NCI-H524 (cell line): ENCODE measurements at places on chromosomes 11 and 22.
A peak's percentile ranks its signal among the peaks of the same experiment; 100 is the strongest.

GRCh38 chr22:41517172-41518047 lies 26.9 kb downstream of the POLR3H start:
- DNase-seq, result no peak

DNA sequence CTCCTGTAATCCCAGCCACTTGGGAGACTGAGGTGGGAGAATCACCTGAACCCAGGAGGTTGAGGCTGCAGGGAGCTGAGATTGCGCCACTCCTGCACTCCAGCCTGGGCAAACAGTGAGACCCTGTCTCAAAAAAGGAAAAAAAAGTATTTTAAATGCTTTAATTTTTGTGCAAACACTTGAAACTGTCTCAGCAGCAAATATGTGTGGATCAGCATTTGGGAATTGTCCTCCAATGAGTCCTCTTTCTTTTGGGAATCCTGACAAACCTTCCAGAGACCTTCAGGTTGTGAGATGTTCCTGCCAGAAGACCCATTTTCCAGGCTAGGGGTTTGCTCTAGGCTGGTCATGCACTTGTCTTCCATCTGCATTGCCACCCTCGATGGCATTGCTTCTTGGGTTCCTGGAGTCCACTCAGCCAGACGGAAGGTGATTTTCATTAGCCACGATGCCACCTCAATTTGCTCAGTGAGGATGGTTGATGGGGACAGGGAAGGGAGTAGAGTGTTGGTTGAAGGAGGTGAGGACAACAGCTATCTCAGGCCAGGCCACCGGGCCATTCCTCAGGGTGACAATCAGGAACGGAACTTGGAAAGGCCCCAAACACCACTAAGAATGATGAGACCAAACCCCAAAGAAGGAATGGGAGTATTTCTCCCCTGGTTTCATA lies 55.4 kb downstream of the ST14 start:
- DNase-seq, result no peak

DNA sequence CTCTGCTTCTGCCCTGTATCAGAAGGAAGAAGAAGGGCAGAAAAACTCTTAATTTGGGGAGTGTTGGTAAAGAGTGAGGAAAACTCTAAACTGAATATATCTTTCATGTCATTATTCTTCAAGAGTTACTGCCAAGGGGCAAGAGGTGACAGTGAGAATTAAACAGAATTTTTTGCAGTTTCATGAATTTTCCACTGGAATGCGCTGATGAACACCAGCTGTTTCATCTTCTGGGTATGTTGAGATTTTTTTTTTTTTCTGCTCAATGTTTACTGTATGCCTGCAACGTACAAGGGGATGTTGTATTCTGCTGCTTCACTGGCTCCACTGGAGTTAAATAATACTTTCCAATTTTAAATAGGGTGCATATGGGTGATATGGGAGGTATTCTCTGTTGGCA lies 117.8 kb downstream of the FAM76B start:
- DNase-seq, result no peak

GRCh38 chr11:10653261-10653660 lies 40.3 kb downstream of the IRAG1 start:
- no peak for DNase-seq

- DNase-seq, result no peak
Observed at GRCh38 chr11:66240781-66241136, 27.7 kb upstream of the RAB1B start.

DNA sequence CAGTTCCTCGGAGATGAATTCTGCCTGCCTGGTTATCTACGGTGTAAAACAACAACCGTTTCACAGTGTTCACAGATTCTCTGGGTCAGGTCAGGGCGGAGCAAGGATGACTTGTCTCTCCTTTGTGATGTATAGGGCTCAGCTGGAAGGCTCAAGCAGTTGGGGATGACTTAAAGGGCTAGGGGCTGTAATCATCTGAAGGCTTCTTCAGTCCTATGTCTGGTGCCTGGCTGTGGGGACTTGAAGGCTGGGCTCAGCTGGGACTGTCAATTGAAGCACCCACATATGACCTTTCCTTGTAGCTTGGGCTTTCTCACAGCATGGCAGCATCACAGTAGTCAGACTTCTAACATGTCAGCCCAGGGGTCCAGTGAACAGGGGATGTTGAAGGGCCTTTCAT lies 29.3 kb downstream of the EIF3F start:
- no peak for DNase-seq

- DNase-seq, result no peak
Observed at GRCh38 chr22:49515475-49515874, 312.2 kb downstream of the BRD1 start.

DNA sequence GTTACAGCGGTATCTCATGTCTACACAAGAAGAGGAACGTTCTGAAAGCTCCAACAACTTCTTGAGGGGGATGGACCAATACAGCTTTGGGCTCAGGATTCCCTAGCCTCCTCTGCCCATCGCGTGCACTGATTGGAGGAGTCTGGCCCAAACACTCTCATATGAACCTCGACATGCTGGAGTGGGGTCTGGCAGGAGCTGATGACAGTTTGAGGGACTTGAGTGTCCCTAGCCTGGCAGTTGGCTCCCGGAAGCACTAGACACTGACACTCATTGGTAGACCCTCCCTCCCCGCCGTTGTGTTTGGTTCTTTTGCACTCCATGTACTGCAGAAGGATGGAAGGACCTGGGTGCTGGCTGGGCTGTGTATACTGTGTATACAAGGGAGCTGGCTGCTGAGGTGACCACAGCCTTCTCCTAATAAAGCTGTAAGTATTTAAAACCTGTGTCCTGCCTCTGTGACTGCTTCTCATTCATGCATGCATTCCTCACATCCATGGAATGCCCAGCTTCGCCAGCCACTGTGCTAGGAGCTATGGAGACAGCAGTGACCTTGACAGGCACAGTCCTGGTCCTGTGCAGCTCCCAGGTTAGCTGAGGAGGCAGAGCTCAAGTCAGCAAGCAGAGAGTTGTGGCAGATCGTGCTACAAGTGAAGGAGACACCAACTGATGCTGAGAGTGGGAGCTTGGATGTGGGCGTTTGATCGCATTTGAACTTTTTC lies 27.9 kb downstream of the ADAMTS15 start:
- no peak for DNase-seq

- DNase-seq, result no peak
Observed at GRCh38 chr11:82034527-82034926, 699.1 kb downstream of the FAM181B start.

- DNase-seq, result no peak
Observed at GRCh38 chr11:107706531-107706930, 5.3 kb downstream of the SLN start.

DNA sequence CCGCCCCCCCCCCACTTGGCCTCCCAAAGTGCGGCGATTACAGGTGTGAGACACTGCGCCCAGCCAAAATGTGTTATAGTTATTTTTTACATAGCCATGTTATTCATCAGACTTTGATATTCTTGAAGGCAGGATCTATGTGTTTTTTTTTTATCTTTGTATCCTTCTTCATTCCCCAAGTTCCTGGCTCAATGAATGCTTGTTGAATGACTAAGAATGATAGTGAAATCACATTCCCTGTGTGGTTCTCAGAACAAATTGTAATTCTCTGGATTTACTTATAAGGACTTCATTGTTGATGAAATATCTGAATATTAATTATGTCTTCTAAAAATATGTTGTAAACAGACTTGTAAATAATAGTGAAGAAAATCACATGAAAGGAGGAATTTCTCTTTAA lies 33.5 kb downstream of the MMP7 start:
- DNase-seq, result no peak

GRCh38 chr11:124728134-124728533 lies 11.6 kb upstream of the NRGN start:
- DNase-seq, result no peak

GRCh38 chr11:57353852-57354251 lies 15.7 kb downstream of the P2RX3 start:
- DNase-seq, result no peak

DNA sequence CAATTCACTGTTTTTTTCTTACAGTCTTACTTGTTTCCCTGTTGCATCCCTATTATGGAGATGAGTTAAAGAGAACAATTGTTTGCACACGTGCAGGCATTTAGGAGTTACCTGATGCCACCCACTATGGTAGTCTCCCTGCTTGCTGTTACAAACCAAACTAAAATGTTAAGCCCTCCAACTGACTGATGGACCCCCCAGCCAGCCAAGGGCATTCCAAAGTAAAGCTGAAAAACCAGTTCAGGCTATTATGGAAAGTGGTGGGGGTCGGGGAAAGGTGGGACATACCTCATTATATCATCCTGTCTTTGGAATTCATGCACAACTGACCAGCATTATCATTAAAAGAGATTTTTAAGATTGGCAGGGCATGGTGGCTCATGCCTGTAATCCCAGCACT lies 47.0 kb upstream of the GNAZ start:
- no peak for DNase-seq

DNA sequence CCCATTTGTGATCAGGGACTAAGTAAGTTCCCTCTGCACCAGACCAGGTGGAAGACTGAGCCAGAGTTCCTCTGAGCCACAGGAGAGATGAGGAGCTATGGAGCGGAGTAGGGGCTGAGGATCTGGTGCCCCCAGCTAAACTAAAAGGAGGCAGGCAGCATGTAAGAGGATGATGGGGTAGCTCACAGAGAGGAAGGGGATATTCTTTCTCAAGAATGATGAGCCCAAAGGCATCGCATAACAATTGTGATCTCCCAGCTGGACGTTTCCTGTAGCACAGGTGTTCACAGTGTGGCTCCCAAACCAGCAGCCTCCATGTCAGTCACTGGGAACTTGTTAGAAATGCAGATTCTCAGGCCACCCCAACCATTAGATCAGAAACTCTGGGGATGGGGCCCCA lies 24.4 kb downstream of the ADAMTS8 start:
- DNase-seq, result no peak

DNA sequence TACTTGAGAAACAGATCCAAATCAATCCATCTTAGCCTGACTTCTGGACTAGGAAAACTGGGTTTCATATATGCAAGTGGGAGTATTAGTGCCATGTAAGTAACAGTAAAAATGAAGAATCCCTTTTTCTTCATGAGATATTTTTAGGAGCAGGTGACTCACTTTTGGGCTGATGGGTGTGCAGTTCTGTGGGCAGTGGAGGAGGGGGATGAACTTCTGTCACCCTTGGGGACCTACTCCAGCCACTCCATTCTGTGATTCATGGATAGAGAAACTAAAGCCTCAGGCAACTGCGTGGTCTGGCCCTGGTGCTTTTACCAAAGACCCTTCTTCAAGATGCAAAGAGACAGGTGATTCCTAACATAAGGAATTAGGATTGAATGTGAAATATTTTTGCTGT lies 208.6 kb upstream of the NARS2 start:
- DNase-seq, result no peak

GRCh38 chr22:39913886-39914285 lies 13.0 kb downstream of the GRAP2 start:
- DNase-seq, result no peak

DNA sequence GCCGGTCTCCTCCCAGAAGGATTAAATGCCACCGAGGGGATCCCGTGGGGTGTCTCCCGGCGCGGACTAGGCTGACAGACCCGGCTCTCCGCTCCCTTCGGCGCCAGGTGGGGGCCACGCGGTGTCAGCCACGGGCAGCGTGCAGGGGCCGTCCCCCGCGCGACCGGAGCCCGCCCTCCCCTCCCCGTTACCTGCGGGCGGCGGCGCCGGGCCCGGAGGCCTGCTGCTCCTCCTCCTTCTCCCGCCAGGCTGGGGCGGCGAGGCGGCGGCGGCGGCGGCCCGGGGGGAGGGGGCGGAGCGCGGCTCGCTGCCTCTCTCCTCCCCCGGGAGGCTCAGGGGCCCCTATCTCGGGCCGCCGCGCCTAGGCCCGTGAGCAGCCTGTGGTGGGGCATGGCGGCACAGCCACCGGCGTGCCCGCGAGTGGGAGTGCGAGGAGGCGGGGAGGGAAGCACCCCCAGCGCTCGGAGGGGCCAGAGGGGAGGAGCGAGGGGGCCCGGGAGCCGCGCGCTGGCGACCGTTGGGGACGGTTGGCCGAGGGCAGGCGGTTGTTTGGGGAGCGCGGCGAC lies 450 bp downstream of the ZBTB44 start:
- DNase-seq, result peak; percentile 53

DNA sequence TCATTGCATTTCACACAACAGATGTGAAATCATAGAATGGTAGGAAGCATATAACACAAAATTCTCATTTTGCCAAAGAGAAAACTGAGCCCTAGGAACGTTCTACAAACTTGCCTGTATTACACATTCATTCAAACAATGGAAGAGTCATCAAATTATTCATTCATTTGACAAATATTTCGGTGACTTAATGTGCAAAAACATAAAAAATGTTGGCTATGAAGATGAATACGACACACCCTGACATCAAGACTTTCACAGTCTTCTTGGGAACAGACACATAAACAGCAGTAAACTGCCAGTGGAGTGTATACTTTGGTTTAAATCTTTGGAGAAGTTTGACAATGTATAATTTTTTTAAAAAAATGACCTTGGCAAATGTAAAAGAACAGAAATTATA lies 20.4 kb upstream of the C11orf87 start:
- DNase-seq, result no peak

DNA sequence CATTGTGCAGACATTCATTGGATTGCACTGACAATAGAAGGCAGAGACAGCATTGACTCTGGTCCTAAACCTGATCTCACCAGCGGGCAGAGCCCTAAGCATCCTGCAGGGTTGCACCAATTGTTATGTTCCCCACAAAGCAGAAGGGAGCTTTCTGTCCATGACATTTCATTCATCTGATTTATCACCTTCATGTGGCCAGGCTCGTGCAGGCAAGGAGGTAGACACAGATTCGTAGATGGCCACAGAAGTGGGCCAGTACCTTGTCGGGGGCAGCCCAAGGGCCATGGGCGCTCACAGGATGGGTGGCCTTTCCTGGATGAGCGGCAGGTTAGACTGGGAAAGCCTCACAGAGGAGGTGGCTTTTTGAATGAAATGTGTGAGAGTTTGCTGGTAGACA lies 2.9 kb downstream of the TSKU start:
- no peak for DNase-seq

DNA sequence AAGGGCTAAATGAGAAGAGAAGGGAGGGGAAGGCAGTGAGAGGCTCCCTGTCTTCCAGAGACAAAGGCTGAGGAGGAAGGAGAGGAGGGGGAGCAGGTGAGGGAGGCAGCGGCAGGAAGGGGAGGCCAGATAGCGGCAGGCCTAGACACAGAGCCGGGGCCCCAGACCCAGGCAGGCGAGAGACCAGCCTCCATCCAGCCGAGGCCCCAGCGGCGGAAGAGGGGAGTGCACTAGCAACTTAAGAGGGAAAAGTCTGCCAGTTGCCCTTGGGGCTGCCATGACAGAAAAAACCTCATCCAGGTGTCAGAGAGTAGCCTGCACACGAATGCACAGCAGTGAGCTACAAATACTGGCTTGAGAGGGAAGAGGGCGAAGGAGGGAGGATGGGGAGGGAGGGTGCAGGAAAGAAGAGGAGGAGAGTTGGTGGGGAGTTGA lies 46.7 kb downstream of the IGLL1 start:
- peak; percentile 62 for DNase-seq

GRCh38 chr11:45804761-45805304 lies at the start of gene SLC35C1:
Gene SLC35C1, plus strand, starts transcription at chr11:45805149. Its CDS starts 653 bp downstream, at chr11:45805802.
- DNase-seq, result peak; percentile 93
